ENCODE measurements at places on chromosomes 12 and 14. TPM values are rescaled to one million over a fixed set of nuclear protein-coding genes. Genes with fewer than 3 reads are reported as not detected.

The OLR1 gene
- total RNA-seq, result 14.9 TPM

DNA sequence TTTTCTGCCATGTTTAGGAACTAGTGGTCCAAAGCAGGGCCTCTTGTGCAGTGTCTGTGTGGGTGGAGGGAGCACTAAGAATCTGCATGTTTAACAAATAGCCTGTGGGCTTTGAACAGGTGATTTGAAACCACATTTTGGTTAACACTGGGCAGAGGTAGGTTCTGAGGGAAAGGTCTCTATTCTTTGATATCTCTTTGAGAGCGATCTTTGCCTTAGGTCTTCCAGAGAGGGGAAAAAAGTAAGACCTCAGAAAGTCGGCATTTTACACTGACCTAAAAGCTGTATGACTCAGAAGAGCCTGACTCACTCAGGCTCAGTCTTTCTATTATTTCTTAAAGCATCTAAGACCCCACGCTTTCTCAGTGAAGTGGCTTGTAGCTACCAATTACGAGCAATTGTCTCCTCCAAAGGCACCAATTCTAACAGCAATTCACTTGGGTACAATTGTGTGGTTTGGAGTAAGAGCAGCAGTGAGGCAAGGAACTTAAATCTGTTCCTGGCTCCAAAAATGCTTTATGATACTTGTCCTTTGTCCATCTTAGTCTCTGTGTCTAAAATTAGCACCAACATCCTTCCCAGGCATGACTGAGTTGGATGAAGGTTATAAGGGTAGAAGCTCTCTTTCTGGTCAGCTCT, 8.8 kb downstream of the EIF2B2 start:
- DNase-seq, result peak; percentile 32

- no peak for DNase-seq
Measured at GRCh38 chr12:124338448-124338847, 43.6 kb downstream of the RFLNA start.

DNA sequence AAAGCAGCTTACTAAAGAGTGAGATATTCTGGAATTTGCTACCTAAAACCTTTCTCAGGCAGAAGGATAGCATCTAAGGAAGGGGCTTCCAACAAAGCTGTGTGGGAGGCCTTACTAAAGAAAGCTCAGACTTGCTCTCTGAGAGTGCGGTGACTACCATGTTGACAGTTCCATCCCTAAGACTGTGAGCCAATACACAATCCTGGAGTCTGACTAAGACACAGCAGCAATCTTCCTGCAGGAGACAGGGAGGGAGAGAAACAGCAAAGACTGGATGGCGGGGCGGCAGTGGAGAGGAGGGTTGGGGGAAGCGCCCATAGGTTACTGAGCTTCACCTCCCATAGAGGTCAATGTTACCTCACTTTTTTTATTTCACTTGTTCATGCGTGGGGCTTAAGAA, 70.9 kb downstream of the KITLG start:
- DNase-seq, result no peak

GRCh38 chr14:76929927-76930326, 98.6 kb downstream of the IRF2BPL start:
- no peak for DNase-seq

- peak; percentile 32 for DNase-seq
Measured at GRCh38 chr14:33432407-33433023, 493.8 kb downstream of the NPAS3 start.

GRCh38 chr14:100441271-100441947, 118.3 kb downstream of the SLC25A47 start:
- DNase-seq, result no peak

The OR6C2 gene
- 11.8 TPM for total RNA-seq

The IQSEC3 gene
- total RNA-seq, result 7.7 TPM

- no peak for DNase-seq
Measured at GRCh38 chr14:31843361-31844091, 233.6 kb upstream of the ARHGAP5 start.

The CCDC175 gene
- total RNA-seq, result 0.96 TPM

GRCh38 chr14:91396013-91396660, 21.5 kb downstream of the CCDC88C start:
- peak; percentile 70 for DNase-seq

DNA sequence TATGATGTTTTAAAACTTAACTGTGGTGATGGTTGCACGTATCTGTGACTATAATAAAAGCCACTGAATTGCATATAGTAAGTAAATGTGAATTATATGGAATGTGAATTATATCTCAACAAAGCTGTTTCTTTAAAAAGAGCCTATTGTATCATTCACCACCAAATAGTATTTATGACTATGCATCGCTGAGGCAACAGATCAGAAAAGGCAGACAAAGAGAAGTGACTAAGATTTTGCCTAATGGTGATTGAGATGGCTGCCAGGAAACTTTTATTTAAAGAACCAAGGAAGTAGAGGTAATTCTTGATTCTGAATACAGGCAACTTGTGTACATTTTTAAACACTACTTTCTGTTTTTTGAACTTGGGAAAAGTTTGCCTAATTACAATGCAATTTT, 31.7 kb downstream of the DHRS7 start:
- no peak for DNase-seq

The SYT1 gene
- total RNA-seq, result 8.4 TPM

GRCh38 chr12:2574355-2574935, 220.3 kb upstream of the FKBP4 start:
- DNase-seq, result no peak

DNA sequence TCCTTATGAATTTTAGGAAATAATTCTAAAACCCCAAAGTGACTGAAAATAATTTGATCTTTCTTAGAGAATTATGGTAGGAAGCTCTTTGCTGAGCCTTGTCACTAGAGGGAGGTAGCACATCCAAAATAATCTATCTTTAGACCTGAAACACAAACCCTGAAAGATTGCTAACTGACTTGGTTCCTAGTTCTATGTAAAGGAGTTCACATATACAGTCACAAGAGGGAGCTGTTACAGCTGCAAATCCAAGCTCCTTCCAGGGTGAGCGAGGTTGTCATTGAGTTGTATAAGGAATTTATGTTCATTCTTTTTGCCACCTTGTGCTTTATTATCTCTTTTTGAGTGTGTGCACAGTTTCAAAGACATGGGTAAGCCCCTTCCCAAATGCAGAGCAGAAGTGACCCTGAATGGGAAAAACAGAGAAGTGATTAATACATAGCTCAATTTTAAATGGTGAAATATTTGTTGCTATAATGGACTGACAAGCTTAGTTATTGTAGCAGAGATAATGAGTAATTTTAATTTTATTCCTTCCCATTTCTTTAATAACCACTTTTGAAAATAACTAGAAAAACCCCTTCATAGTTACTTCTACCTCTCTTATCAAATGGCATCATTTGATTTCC, 387.9 kb downstream of the DAD1 start:
- peak; percentile 36 for DNase-seq

DNA sequence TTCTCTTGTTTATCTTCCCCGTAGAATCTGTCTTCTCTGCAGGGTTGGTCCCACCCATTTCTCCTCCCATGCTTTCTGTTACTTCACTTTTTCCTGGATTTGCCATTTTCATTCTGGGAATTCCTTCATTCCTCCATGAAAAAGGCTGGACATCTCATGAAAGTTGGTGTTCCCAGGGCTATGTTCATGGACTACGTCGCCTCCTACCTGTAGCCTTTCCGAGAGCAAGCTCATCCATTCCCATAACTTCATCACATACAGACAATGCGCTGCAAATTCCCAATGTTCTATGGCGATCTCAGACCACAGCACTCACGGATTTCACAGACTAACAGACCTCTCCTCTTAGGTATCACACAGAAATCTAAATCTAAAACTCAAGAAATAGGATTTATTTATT, 217.1 kb downstream of the EXOC5 start:
- no peak for DNase-seq

DNA sequence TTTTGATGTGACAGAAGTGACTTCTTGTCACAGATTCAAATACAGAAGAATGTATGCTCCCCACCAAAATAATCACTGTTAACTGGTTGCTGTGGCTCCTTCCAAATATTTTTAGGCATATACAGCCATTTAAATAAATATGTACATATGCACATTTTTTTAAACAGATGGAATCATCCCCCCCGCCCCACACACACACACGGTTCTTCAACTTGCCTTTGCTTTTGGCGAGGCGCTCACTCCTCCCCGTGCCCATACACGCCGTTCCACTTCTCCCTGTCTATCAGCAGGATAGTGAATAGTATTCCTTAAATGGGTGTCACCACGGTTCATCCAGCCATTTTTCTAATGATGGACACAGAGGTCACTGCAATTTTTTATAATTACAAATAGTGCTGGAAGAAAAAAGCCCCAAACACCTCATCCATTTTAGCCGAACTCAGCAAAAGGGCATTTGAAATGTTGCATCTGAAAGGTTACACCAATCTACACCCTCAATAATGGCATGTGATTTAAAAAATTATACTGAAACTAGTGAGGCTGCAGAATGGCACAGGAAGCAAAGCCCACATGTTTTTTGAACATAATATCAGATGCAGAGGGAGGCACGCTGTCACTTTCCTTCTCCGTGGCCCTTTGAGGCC, 39.2 kb upstream of the MEG3 start:
- no peak for DNase-seq

DNA sequence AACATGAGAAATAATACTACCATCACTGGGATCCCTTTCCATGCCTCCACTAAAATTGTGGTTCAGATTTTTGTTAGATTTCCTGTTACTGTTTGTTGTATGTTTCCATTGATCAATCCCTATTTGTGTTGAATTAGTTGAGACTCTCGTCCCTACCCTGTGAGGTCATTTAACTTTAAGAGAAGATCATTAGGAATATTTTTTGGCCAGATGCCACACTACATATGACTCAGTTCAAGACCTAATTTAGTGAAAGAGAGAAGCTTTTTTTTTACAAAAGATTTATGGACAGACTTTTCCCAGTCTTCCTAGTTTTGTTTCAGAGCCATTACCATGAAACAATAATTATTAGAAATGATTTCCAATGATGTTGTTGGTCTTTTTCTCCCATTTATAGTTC, 35.5 kb downstream of the CPSF6 start:
- no peak for DNase-seq

The NDRG2 gene
- 40.2 TPM for total RNA-seq

GRCh38 chr14:68759017-68759560, 33.8 kb downstream of the ZFP36L1 start:
- DNase-seq, result peak; percentile 50

GRCh38 chr14:103206836-103207387, 83.7 kb downstream of the TNFAIP2 start:
- DNase-seq, result peak; percentile 97

- no peak for DNase-seq
Measured at GRCh38 chr12:68176257-68176656, 16.7 kb upstream of the IFNG start.

- DNase-seq, result peak; percentile 71
Measured at GRCh38 chr12:124720681-124721500, 142.8 kb downstream of the SCARB1 start.

DNA sequence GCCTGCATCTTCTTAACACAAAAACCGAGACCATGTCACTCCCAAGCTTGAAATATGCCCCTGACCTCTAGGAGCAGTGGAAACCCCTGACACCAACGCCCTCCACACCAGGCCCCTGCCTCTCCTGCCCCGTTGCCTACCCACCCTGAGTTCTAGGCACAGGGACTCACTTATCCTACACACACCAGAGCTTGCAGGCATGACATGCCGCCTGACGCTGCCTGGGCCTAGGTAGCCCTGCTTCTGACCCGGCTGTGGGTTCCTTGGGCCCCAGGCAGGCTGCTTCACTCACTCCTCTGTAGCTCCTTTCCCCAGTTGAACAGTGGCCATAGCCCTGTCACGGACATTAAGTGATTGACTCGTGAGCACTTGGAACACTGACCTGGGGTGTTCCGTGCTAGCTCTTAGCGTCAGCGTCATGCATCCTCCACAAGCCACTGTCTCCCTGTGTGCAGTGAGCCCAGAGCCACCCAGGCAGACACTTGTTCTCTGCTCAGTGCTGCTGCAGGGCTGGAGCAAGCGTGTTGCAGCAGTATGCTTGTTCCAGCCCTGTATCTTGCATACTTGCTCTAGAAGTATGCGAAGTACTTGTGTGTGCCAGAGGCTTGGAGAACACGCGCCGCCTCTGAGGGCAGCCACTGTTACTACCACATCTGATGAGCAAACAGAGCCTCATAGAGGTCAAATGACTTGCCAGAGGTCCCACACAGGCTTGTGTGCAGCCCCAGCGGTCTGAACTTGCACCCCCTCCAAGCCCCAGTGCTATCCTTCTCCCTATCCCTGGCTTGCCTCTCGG, 15.6 kb downstream of the OTUB2 start:
- DNase-seq, result peak; percentile 48

- no peak for DNase-seq
Measured at GRCh38 chr12:52915637-52916036, 10.8 kb upstream of the KRT8 start.

- no peak for DNase-seq
Measured at GRCh38 chr12:104649921-104650320, 193.2 kb downstream of the CHST11 start.

The NOPCHAP1 gene
- total RNA-seq, result 7.7 TPM

The DENND5B gene
- total RNA-seq, result 26.2 TPM

The KRT79 gene
- total RNA-seq, result not detected

GRCh38 chr12:124861898-124862676, 1.6 kb downstream of the SCARB1 start:
- no peak for DNase-seq

DNA sequence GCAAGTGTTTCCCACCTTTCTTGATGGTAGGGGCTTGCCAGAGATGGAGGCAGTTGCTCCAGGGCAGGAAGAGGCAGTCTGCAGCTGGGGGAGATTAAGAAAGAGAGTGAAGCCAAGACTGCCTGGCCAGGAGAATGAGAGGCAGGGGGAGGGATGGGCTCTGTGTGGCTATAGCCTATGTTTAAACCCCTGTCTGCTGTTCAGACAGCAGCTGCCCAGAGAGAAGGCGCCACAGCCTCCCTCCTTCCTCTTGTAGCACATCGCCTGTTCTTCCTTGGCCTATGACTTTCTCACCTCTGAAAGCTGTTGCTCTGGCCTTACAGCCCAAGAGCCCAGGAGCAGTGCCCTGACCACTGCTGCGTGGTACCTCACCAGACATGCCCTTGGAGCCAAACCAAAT, 61.7 kb downstream of the EMP1 start:
- DNase-seq, result peak; percentile 89

The MYF5 gene
- 7.5 TPM for total RNA-seq

DNA sequence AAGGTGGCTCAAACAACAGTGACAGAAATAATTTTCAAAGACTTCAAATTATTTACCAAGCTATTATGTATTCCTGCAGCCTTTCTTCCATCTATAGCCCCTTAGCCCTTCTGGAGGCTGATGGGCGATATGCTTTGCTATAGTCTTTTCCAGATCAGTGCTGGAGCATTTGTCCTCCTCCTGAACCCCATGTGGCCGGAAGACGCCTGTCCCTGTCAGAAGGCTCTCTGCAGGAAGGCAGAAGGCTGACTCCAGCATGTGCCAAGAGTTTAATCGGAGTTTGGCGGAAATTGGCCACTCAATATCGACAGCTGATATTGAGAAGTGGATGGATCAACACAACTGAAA, 49.3 kb upstream of the MAX start:
- DNase-seq, result no peak

The MGP gene
- total RNA-seq, result 434 TPM

The KCNA5 gene
- 10.6 TPM for total RNA-seq

DNA sequence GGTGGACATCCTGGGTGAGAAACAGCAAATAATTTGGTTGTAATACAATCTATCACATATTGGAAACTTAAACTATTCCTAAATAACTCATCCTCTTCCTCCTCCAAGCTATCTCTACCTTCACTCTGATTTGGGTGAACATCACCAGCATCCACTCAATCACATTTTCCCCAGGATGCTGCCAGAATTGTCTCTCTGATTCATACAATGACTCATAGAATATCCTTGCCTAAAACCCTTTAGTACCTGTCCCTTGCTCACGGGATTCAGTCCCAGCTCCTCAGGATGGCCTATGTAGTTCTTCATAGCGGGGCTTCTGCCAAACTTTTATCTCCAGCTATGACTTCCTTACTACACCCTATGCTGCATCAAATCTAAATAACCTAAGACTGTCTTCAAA, 146.8 kb downstream of the EMP1 start:
- DNase-seq, result no peak

Data from umbilical cord (tissue), 2 donors.